ENCODE measurements at places on chromosomes 3 and 15.

- no peak for DNase-seq
Observed at GRCh38 chr15:78208887-78209645, 25.3 kb downstream of the ACSBG1 start.

DNA sequence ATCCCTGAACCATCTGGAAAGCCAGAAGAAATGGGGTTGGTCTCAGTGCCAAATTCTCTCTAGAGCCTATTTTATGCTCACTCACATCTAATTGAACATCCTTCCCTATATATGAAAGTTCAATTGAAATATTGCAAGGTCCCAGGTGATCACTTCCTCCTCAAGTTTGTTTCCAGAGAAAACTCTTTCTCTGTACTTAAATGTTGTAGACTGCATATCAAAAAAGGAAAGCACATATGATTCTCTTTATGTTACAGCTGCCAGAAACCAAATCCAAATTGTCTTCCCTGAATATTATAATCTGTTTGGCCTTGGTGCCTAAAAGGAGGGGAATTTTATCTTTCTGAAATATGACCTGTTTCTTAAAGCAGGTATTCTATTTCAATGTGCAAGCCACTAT, 93.3 kb downstream of the SHOX2 start:
- DNase-seq = no peak

- peak; percentile 45 for DNase-seq
Observed at GRCh38 chr15:77083381-77084160, 12.7 kb upstream of the TSPAN3 start.

DNA sequence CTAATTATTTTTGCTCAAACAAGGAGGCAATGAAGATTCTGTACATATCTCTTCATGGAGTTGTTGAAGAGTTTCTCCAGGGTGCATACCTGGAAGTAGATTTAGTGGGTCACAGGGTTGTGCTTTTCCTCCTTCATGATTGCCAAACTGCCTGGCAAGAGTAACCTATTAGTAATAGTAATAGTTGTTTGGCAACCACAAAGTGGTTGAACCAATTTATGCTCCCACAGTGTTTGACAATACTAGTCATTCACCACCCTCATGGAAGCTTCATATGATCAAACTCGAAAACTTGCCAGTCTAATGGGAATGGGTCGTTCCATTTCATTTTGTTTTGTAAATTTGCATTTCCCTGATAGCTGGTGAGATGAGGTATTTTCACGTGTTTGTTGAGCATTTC, 57.8 kb downstream of the TLE3 start:
- DNase-seq = no peak

DNA sequence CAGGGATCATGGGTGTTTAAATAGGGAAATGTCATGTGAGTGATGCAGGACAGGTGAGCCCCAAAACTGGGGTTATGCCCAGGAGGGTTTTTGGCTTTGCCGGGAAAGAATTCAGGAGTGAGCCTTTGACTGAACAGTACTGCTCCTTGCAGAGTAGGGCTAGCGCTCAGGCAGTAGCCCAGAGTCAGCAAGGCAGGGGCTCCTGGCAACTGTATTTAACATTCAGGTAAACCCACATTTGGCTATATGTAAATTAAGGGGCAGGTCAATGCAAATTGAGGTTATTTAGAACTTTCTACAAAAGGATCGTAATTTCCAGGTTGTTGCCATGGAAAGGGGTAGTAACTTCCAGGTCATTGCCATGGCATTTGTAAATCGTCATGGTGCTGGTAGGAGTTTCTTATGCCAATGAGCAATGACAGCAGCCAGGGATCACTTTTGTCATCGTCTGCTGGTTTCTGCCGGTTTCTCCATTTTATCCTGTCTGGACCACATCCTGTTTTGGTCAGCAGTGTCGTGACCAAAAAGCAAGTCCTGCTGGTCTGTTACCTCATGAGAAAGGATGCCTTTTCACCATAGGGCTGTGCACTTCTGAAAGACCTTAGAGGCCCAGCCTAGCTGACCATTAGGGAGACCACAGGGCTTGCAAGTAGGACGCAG, 24.3 kb downstream of the MTHFS start:
- DNase-seq = peak; percentile 78
